WTC11 (cell line): ENCODE measurements at places on chromosomes 2 and 18.

DNA sequence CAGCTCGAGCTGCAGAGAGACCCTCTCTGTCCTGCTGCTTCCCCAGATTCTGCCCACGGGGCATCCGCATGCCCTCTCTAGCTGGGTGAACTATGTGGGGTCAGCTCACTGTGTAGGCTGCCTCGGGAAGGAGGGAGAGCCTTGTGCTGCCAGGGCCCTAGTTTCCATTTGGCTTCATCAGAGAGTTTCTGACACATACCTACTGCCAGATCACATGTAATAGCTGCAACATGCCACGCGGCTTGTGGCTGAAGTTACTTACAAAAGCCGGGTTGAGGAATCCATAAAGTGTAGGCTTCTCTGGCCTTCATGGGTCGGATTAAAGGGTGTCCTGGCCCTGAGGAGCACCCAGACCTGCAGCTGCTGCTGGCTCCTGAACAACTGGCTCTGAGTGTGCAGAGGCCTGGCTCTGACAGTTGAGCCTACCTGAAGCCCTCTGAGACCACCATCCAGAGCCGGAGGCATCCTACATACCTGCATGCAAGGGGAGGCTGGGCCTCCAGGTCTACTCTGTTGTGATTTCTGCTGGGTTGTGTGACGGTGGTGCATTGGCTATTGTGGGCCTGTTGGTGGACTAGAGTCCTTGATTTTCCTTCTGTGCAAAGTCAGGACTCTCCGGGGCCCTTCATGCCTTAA lies 130.0 kb downstream of the SH3RF3 start:
- DNase-seq = no peak

DNA sequence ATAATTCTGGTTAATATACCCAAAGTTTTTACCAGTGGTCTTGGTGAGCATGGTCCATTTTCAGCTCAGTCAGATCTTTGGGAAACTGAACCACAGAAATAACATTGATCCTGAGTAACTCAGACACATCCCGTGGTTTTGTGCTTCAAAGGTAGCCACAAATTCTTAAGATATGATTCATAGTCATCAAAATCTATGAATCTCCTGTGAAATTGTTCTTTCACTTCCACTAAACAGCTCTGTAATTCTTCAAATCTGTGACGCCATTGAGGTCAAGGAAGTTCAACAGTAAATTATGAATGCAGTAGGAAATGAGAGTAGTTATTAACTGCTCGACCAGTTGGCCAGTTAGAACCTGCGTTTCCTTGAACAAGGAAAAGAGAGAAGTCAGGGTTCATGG lies 147.3 kb downstream of the IRS1 start:
- DNase-seq = no peak

DNA sequence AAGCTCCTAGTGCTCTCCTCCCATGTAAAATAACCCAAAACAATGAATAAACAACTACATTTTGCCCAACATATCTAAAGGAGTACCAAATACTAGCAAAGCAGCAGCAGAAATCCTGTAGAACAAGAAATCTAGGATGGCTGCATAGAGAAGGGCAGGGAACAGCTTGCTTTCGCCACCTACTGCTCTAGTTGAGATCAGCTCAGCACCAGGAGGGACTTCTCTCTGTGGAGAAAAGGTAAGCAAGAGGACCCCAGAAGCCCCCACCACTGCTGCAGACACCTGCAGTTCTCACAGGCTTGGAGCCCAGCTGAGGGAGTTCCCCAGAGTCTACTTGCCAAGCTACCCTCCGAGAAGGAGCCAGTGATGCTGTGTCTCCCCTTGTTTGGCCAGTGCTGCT lies 243.0 kb upstream of the CHST9 start:
- peak; percentile 17 for DNase-seq

DNA sequence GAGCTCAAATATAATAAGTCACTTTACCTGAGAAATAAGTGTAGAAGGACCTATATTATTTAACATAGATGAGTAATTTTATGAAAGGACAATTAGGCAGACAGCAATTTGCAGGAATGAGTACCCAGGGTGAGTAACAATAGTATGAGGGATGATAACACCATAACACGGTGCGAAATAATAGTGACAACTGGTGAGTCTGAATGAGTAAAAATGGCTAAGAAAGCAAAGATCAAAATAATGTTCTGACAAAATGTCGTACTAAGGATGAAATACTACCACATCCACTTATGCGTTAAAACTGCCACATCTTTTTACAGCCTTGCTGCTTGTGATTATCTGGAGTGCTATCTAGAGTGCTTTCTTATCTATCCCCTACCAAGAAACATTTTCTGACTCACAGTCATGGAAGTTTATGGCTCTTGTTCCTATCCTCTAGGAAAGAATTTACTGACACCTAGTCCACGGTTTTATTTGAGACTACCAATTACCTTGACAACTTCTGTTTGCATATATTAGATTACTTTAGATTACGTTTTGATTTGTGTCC lies 929.7 kb downstream of the LRP1B start:
- no peak for DNase-seq

GRCh38 chr2:71216501-71216900 lies 10.4 kb downstream of the PAIP2B start:
- no peak for DNase-seq

DNA sequence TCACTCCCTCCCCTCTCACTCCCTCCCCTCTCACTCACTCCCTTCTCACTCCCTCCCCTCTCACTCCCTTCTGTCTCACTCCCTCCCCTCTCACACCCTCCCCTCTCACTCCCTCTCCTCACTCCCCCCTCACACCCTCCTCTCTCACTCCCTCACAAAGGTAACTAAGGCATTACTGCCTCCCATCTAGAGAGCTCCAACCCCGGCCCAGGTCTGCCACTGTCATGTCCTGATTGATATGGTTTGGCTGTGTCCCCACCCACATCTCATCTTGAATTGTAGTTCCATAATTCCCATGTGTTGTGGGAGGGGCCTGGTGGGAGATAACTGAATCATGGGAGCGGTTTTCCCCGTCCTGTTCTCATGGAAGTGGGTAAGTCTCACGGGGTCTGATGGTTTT lies 359.9 kb upstream of the MYT1L start:
- DNase-seq = no peak

DNA sequence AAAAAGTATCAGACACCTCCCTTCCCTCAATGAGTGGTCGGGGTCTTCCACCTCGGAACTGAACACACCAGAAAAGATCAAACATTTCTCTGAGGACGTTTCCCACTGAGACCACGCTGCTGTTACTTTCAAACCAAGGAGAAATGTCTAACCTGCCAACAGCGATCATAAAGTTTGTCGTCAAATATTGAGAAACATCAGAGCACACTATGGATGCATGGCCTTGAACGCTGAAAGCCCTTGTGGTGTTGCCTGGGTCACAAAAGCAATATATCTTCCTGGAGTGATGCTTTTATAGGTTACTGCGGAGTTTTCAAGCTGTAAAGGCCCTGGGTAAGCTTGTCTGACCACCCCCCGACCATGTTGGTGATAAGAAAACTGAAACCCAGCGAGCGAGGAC lies 70.2 kb upstream of the ID2 start:
- DNase-seq = no peak

- DNase-seq = no peak
These were observed 79.7 kb downstream of the COLEC12 start for GRCh38 chr18:420661-421246.
